CD4-positive, alpha-beta T cell treated with Interleukin-4 for 1 hour (primary cell): ENCODE measurements at places on chromosomes 16 and 17.
A peak's percentile ranks its signal among the peaks of the same experiment; 100 is the strongest.

- DNase-seq, result peak; percentile 19
Observed at GRCh38 chr17:76733618-76733957, 3.5 kb downstream of the SRSF2 start.

DNA sequence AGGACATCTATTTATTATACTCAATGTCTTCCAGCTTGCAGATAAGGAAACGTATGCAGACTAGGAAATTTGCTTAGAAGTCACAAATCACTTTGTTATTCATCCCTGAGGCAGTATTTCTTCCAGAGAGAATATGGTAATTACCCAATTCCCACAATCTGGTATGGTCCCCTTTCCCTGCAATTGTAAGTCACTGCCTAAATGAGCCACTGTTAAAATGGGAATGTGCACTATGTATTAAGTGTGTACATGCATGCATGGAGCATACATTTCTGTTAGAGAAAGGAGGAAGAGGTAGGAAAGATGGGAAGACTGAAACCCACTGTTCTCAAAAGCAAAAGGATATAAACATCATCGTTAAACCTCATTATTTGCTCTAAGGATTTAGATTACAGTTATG lies 10.0 kb downstream of the NUFIP2 start:
- DNase-seq, result no peak

- no peak for DNase-seq
Observed at GRCh38 chr17:73356561-73357170, 44.9 kb upstream of the CDC42EP4 start.

GRCh38 chr17:2335726-2336214 lies 487 bp downstream of the TSR1 start:
- DNase-seq, result no peak

DNA sequence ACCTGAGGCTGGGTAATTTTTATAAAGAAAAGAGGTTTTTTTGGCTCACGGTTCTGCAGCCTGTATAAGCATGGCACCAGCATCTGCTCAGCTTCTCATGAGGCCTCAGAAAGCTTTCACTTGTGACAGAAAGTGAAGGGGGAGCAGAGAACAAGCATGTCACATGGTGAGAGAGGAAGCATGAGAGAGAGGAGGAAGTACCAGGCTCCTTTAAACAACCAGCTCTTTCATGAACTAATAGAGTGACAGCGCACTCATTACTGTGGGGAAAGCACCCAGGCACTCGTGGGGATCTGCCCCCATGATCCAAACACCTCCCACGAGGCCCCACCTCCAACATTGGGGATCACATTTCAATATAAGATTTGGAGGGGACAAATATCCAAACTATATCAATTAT lies 86.8 kb downstream of the USP32 start:
- DNase-seq, result peak; percentile 31

- DNase-seq, result no peak
Observed at GRCh38 chr16:50499254-50499653, 48.9 kb upstream of the NKD1 start.

GRCh38 chr17:7704601-7705268 lies at the start of gene EFNB3:
Gene EFNB3, plus strand, starts transcription at chr17:7705202. Its CDS starts 397 bp downstream, at chr17:7705599.
- DNase-seq, result no peak

GRCh38 chr17:45227926-45228762 lies 6.5 kb downstream of the FMNL1 start:
- peak; percentile 36 for DNase-seq

DNA sequence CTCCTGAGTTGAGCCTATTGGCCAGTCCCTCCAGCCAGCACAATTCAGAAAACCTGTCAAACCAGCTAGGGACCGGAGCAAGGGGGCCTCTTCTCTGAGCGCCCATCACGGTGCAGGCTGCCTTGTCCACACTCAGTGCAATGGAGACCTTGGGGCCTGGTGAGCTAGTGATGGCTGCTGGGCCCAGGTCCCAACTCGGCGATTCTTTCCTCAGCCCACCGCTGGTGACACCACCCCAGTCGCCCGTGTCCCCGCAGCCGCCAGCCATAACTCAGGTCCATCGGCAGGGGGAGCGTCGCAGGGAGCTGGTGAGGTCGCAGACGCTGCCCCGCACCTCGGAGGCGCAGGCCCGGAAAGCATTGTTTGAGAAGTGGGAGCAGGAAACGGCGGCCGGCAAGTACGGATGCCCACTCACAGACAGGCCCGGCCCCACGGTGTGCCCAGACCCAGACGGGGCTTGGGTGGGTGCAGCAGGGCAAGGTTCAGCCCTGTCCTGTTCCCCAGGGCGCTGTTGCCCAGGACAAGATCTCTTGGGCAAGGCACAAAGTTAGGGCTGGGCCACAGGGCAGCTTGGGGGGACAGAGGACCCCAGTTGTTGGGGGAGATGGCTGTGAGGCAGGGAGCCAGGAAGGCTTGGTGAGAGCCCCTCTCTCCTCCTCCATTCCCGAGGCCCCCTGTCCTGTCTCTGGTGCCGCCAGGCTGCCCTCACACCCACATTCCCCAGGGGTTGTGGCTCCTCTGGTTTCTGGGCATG lies 10.8 kb downstream of the SMTNL2 start:
- DNase-seq, result peak; percentile 38

DNA sequence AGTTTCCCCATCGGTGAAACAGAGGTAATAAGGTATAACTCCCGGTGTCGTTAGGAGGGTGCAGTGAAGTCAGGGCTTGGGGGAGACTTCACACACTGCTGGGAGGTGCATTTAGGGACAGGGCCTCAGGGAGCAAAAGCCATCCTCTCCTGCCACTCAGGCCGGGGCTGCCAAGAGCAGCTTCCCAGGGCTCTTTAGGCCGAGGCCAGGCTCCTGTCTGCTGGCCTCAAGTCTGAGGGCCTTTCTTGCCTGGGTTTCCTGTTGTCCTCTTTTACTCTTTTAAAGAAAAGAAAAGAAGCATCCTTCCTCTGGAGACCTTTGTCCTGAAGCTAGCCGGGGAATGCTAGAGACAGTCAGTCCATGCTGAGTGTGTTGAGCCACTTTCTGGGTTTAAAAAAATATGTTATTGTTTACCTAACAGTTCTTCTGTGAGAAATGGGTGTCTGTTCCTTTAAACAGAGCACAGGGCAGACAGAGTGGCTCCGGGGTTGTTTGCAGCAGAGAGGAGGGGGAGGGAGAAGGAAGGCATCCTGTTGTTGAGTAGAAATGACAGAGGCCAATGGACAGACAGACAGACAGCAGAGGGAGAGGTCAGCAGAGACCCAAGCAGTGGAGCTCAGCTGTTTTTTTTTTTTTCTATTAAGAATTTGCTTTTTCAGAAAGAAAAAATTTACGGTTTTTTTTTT lies 79.1 kb downstream of the C17orf67 start:
- no peak for DNase-seq

DNA sequence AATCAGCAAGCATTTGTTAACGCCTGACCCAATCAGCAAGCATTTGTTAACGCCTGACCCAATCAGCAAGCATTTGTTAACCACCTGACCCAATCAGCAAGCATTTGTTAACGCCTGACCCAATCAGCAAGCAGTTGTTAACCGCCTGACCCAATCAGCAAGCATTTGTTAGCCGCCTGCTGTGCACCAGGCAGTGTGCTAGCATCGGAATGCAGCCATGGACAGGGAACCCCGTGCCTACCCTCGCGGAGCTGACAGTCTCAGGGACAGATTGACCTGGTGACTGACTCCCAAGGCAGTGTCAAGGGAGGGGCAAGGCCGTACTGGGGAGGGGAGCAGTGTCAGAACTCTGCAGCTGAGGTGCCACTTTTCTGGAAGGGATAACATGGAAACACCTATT lies 66.9 kb downstream of the ABR start:
- no peak for DNase-seq

GRCh38 chr16:51154271-51155171 lies 3.5 kb upstream of the SALL1 start:
- DNase-seq, result no peak

DNA sequence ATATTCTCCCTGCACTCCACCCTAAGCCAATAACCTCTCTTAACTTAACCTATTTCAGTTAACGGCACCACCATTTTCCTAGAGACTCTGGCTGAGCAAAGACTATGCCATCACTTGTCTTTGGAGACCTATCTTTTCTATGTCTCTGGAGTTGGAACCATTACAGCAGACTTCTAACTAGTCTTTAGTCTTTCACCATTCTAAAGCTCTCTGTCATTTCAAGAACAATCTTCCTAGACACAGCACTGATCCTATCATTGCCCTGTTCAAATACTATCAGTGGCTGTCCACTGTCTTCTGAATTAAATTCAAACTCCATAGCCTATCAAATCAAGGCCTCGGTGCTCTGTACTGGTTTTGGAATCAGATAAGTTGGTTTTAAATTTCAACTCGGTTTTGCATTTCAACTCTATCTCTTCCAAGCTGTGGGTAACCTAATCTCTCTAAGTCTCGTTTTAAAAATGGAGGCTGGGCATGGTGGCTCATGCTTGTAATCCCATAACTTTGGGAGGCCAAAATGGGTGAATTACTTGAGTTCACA lies 31.9 kb downstream of the RNF43 start:
- no peak for DNase-seq

DNA sequence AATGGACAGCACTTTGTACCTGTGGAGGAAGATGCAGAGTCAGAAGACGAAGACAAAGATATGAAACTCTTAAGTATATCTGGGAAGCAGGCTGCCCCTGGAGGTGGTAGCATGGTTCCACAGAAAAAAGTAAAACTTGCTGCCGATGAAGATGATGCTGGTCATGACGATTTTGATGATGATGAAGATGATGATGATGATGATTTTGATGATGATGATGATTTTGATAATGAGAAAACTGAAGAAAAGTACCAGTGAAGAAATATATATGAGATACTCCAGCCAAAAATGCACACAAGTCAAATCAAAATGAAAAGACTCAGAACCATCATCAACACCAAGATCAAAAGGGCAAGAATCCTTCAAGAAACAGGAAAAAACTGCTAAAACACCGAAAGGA lies 268.5 kb upstream of the EEF2KMT start:
- DNase-seq, result no peak

DNA sequence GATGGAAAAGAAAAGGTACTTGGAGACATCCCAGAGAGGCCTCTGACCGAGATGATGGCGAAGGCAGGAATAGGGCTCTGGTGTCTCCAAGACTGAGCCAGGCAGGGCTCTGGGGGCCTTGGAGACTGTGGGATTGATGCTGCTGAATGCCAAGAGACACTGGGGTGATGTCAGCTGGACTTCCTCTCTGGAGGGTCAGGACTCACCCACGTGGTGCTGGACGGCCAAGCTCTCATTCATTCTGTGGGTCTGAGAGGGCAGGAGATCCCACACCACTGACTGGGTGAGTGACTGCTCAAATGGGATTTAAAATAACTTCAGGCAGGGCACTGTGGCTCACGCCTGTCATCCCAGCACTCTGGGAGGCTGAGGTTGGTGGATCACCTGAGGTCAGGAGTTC lies 64.8 kb downstream of the NT5M start:
- DNase-seq, result no peak

- peak; percentile 82 for DNase-seq
Observed at GRCh38 chr16:31868691-31869167, 4.9 kb upstream of the ZNF267 start.

DNA sequence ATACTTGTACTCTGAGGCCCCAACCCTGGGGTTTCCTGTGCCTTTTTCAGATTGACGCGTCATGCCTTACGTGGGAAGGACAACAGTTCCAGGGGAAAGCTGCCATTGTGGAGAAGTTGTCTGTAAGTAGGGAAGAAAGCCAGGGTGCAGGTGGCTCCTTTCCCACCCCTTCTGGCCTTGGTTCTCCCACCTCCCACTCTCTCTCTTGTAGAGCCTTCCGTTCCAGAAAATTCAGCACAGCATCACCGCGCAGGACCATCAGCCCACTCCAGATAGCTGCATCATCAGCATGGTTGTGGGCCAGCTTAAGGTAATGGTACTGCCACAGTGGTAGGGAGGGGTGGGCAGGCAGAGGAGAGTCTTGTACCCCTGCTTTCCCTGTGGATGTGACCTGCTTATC lies 4.6 kb upstream of the EDC4 start:
- no peak for DNase-seq

DNA sequence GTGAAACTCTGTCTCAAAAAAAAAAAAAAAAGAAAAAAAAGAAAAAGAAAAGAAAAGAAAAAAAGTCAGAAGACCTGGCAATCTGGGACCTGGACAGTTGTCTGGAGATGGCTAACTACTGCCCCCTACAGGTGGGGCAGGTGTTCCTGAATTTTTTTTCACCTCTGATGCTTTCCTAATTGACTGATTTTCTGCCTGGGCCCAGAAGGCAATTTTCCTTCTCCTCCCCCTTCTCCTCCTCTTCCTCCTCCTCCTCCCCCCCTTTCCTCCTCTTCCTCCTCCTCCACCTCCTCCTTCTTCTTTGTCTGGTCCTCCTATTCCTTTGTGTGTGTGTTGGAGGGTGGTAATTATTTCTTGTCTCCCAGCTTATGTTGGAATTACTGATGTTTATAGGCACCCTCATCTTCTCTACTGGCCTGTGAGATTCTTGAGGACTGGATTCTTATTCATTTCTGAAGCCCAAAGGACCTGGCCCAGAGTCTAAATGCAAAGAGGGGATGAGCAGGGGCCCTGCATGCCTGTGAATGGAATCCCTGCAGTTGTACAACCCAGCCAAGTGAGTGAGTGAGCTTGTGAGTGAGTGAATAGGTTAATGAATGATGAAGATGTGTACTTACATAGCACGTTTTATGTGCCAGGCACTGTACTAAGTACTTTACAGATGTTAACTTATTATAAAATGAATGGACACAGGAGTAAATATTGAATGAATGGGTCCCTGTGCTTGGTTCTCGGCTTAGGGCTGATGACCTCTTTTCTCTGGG lies 26.9 kb downstream of the IRX5 start:
- DNase-seq, result no peak

GRCh38 chr17:5283571-5284315 lies 1.7 kb downstream of the RABEP1 start:
- DNase-seq, result no peak

DNA sequence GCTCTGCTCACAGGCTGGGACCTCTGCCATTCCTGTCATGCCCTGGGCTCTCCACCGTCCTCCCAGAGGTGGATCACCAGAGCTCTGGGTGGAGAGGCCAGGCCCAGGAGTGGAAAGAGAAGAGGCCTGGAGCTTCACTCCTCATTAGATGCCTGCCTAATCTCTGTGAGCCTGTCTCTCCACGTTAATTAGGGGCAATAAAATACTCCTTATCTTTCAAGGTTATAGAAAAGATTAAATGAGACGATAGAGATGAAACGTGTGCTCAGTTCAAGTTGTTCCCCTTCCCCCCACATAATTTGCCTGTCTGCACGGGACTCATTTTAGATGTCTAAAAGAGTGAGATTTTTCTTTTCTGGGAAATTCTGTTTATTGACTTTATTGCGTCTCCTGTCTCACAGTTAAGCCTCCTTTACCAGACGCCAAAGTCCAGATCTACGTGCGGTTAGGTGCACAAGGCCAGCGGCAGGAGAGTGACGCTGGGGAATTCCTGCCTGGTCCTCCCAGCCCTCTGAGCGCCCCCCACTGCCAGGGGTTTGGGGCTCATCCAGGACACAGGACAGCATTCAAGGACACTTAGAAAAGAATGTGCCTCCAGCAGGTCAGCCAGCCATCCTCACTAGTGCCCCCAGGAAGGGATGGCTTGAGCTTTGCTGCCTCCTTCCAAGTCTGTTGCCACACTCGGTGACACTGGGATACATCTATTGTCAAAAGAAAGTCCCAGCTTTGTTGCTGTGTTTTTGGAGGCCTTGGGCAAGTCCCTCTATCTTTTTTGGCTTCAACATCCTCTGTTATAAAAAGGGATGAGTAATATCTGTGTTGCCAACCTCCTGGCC lies 42.3 kb downstream of the TBX4 start:
- DNase-seq, result no peak

- no peak for DNase-seq
Observed at GRCh38 chr16:68363658-68364521, 53.1 kb downstream of the PRMT7 start.

GRCh38 chr17:33709881-33710280 lies 416.8 kb upstream of the ASIC2 start:
- DNase-seq, result no peak

- no peak for DNase-seq
Observed at GRCh38 chr17:34699181-34699580, 119.8 kb downstream of the TMEM132E start.

- no peak for DNase-seq
Observed at GRCh38 chr17:78641243-78641642, 64.0 kb upstream of the DNAH17 start.
